NCI-H2029 (cell line): ENCODE measurements at places on chromosomes 16 and 17.

GRCh38 chr17:36921095-36921851 lies 16.0 kb upstream of the LHX1 start:
- no peak for DNase-seq

- DNase-seq: no peak
These were observed 6.0 kb downstream of the MYO1D start for GRCh38 chr17:32870969-32871368.

DNA sequence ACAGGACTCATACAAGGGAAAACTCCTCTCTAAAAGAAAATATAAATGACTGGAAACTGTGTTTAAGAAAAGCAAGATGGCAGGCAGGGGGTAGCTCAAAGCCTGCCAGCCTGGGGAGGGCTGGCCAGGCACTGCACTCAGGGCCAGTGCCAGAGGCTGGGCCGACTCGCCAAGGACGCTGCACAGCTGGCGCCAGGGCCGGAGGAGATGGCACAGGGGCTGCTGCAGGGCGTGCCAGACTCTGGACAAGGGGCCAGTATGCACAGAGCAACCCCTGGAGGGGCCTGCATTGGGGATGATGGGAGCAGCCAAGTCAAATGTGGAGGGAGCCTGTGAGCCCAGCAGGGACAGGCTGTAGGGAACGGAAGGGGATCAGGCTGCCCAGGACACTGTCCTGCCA lies 4.0 kb downstream of the PKMYT1 start:
- DNase-seq: no peak

GRCh38 chr17:40484973-40485530 lies 16.4 kb downstream of the TNS4 start:
- DNase-seq: no peak

DNA sequence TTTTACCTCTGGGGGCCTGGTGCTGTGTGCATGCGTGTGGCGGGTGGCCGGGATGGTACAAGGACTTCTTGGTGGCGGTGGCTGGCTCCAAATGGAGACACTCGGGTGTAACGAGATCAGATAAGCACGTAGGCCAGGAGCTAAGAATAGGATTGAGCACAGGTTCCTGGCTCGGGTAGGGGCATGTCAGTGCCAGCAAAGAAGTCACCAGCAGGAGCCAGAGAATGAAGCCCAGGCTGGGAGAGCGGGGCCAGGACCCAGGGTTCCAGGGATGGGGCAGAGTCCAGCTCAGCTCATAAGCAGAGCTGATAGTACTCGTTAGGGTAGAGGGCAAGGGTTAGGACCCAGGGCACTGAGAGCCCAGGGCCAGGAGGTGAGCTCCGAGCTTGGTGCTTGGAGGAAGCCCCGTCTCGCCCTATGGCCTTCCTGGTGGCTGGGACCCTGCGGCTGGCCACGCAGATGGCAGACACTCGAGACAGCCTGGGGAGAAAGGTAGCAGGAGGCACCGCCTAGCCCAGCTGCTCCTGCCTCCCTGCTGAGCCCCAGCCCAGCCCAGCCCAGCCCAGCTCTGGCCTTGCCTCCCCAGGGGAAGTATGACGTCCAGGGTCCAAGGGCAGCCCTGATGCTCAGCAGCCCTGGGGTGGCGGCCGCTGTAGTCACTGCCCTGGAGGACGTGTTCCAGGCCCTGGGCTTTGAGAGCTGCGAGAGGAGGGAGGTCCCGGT lies 8.9 kb downstream of the ZNF213 start:
- no peak for DNase-seq

GRCh38 chr17:22717211-22717610 lies 1024.9 kb downstream of the KCNJ18 start:
- DNase-seq: no peak

DNA sequence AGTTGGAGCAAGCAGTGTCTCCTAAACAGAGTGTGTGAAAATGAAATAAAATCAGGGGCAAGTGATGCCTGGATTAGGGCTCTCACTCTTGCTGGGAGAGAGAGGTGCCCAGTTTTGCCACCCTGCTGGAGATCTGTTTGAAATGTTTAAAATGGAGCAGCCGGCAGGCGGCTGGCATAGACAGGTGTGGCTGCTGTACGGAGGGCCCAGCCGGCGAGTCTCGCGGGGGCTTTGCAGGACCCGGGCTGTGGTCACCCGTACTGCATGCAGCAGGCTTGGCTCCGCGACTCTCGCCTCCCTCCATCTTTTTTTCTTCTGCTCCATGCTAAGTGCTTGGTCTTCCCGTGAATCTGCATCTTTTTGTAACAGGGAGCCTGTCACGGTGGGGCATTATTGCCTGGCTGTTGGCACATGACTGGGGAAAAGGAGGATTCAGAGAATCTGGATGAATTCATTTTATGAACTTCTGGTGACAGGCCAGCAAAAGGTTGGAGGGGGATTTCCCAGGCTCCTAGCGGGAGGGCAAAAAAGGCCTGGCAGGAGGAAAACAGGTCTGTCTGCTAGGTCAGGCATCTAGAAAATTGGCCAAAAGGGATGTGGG lies 1.8 kb downstream of the ZNRF1 start:
- DNase-seq: no peak

GRCh38 chr17:1197781-1198490 lies 18.2 kb upstream of the ABR start:
- no peak for DNase-seq

GRCh38 chr17:72136692-72137091 lies 15.9 kb downstream of the SOX9 start:
- DNase-seq: no peak
